ENCODE measurements at places on chromosomes 2 and 18.
A peak's percentile ranks its signal among the peaks of the same experiment; 100 is the strongest.

DNA sequence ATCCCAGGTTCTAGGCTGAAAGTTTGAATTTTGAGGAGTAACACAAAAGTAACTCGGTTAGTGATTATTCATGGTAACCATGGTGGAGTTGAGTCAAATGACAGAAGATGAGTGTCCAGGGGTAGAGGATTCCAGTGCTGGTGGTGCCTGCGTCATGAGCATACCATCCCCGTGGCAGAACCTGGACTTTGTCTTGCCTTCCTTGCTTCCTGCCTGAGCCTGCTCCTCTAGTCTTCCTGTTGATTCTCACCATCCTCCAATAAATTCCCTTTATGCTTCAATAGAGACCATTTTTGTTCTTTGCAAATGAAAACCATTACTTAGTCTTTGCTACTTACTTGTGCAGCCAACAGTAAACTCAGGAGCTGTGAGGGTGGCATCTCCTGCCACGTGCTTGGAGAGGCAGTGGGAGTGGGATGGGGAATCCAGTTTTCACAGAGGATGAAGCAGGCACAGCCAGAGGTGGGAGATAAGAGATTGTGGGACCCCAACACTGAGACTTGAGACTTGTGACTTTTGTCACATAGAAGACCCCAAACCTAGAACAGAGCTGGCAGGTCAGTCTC is 4.1 kb upstream of the YES1 start:
- no peak for DNase-seq

GRCh38 chr2:159904959-159905305 is 106.9 kb upstream of the CD302 start:
- peak; percentile 36 for DNase-seq

DNA sequence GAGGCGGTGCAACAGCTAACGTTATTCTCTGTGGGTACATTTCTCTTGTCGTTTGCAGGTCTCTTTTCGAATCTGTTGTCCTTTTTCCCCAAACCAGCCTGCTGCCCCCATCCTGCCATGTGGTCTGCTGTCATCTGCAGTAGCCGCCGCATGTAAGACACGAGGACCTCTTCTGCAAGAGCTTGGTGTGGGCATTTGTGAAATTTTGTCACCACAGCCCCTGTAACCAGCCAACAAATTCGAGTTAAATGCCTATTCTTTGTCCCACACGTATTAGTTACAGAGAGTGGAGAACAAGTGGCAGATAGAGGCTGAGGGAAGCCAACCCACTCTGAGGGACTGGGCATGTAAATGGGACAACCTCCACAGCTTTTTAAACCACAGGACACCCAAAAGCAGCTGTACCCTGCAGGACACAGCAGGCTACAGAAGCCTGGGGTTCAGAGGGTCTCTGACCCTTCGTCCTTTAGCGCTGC is 35.0 kb downstream of the ITGA6 start:
- no peak for DNase-seq

DNA sequence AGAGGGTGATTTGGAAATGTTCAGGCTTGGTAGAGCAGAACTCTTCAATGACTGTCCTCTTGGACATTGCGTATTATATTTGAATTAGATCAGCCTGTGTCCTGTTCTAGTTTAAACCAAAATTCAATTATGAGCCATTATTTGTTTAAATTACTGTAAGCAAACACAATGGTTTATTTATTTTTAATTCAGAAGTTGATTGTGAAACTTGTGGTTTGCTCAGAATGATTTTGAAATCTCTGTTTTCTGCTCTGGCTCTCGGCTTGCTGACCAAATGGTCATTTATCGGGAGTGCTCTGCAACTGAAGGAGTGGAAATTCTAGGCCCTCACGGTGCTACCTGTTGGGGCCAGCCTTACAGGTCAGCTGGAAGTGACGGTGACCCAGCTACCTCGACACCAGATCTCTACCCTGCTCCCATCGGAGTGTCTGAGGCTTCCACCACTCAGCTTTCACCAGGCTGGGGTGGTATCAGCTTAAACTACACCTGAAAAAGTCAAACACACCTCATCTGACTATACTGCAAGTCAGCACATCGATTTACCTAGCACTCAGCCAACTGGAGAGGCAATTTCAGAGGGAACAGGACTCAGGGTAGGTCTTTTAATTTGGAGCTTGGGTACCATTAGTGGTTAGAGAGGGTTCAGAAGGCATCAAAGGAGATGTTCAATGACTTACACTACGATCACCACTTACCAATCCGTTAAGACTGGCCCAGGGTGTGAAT is 36.8 kb upstream of the GPD2 start:
- DNase-seq = peak; percentile 77

DNA sequence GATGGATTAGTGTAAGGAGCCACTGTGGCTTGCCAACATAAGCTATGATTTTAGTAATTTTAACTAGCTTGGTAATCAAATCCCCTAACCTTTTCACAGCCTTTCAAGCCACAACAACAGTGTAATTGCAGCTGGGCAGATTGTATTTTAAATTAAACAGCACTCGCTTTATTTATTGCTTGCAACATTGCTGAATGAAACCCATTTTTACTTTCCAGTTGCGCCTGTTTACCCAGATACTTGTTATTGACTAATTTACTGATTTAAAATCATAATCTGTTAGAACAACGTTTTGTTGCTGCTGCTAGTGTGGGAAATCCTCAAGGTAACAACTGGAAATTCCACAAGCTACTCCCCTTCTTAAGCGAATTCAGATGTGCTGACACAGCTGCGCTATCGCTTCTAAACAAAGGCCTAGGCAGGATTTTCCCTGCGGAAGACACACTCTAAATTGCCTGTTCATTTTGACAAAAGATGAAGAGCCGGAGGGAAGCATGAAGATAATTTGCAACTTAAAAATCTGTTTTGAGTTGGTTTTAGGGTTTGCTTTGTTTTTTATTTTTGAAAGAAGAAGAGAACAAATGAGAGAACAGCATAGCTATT is 283.9 kb downstream of the ALPK2 start:
- DNase-seq = no peak
